ENCODE measurements at places on chromosomes 3 and 15. TPM values are rescaled to one million over a fixed set of nuclear protein-coding genes. Genes with fewer than 3 reads are reported as not detected.
A peak's percentile ranks its signal among the peaks of the same experiment; 100 is the strongest.

GRCh38 chr3:16402451-16402850 lies 111.0 kb downstream of the RFTN1 start:
- H3K4me1 ChIP-seq: no peaks in the 10 kb centered on the region
- H3K36me3 ChIP-seq: no peaks in the 10 kb centered on the region
- H3K27me3 ChIP-seq: no peaks in the 10 kb centered on the region
- DNase-seq: no peak
- no peak overlapping the region for H3K27ac ChIP-seq

DNA sequence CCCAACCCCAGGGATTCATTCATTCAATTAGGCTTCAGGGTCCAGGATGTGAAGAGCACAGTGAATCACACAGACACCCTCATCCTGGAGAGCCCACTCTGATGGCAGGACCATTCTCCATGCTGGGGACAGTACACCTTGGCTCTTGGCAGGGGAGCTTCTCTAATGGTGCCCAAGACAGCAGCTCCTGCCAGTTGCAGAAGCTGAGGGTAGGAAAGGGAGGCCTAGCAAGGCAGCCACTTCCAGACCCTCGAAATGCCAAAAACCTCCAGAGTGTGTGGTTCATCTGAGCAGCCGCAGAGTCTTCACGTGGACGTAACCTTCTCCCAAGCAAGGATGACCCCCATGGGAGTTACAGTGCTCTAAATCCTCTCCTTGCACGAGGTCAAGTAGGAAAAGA lies 186.2 kb downstream of the XXYLT1 start:
- H3K27ac ChIP-seq: no peak overlapping the region
- no peak overlapping the region for H3K4me3 ChIP-seq
- no peaks in the 10 kb centered on the region for H3K36me3 ChIP-seq
- no peaks in the 10 kb centered on the region for H3K4me1 ChIP-seq
- DNase-seq: no peak

GRCh38 chr15:84992157-84992944 lies 10.7 kb downstream of the PDE8A start:
- peak overlapping the region; percentile 62 for H3K27ac ChIP-seq
- H3K4me1 ChIP-seq: peaks cover 14% of the 10 kb centered on the region
- H3K27me3 ChIP-seq: no peaks in the 10 kb centered on the region
- no peak overlapping the region for H3K4me3 ChIP-seq

DNA sequence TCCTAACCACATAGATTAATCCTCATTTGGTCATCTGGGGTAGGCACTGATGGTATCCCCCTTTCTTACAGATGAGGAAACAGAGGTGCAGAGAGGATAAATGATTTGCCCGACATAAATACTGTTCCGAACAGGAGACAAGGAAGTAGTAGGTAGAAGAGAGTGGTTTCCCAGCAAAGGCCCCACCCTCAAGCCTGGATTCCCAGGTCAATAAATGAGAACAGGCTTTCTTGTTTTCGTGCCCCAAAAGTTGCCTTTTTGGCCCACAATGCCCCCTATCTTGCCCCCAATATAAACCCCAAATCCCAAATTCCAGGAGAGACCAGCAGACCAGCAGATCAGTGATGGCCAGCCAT lies 125.5 kb upstream of the PRR20G start:
- no peaks in the 10 kb centered on the region for H3K27me3 ChIP-seq
- H3K4me3 ChIP-seq: no peak overlapping the region
- H3K36me3 ChIP-seq: no peaks in the 10 kb centered on the region
- H3K4me1 ChIP-seq: no peaks in the 10 kb centered on the region
- no peak overlapping the region for H3K27ac ChIP-seq

- no peaks in the 10 kb centered on the region for H3K4me1 ChIP-seq
- no peak overlapping the region for H3K27ac ChIP-seq
- H3K4me3 ChIP-seq: no peak overlapping the region
- H3K36me3 ChIP-seq: no peaks in the 10 kb centered on the region
Observed at GRCh38 chr15:91407269-91407889, 307.3 kb downstream of the SV2B start.

Gene CYP19A1
- total RNA-seq: not detected

Gene CPB1
- 19.0 TPM for total RNA-seq

Gene HMCES
- total RNA-seq: 45.0 TPM
